ENCODE measurements at places on chromosomes 2 and 18. TPM values are rescaled to one million over a fixed set of nuclear protein-coding genes. Genes with fewer than 3 reads are reported as not detected.

Gene FBXO15
- total RNA-seq, result 7.2 TPM

Gene BCL11A
- 71.5 TPM for total RNA-seq

Gene LYPD6
- total RNA-seq, result 20.5 TPM

Gene IHH
- 0.69 TPM for total RNA-seq

Gene SESTD1
- 67.4 TPM for total RNA-seq

Gene TRIM43
- total RNA-seq, result not detected

Gene ZSWIM2
- total RNA-seq, result 0.23 TPM

Gene ACTR3
- total RNA-seq, result 108 TPM

Gene ANKRD53
- total RNA-seq, result 0.92 TPM

Gene RNF103
- 45.9 TPM for total RNA-seq

Gene C2orf78
- not detected for total RNA-seq

Gene ANTXR1
- total RNA-seq, result 24.7 TPM

Gene RASGRP3
- total RNA-seq, result 14.1 TPM

Gene MEP1B
- total RNA-seq, result 0.23 TPM

Gene FBLN7
- 6.2 TPM for total RNA-seq

Gene CRYBA2
- total RNA-seq, result not detected

Gene TCF7L1
- total RNA-seq, result 2.3 TPM

Gene MREG
- 4.6 TPM for total RNA-seq

Gene ZAP70
- total RNA-seq, result 1.4 TPM

Gene RBMS1
- 26.3 TPM for total RNA-seq

Gene AQP12A
- total RNA-seq, result not detected

Gene RAB6C
- 2.5 TPM for total RNA-seq

Gene PID1
- 32.8 TPM for total RNA-seq

Gene BCL2
- 21.2 TPM for total RNA-seq

Gene TDRD15
- under 0.01 TPM for total RNA-seq

Gene EVX2
- not detected for total RNA-seq

Gene GCG
- total RNA-seq, result not detected

Gene CPO
- not detected for total RNA-seq

Gene ALPI
- not detected for total RNA-seq

Gene PTPRN
- 66.9 TPM for total RNA-seq

Gene PRSS56
- 1.6 TPM for total RNA-seq

Gene SERPINB12
- not detected for total RNA-seq

Gene MBP
- 60.4 TPM for total RNA-seq

All from diencephalon (tissue), 1 donor.